Renal cortical epithelial cell (primary cell): ENCODE measurements at places on chromosomes 2 and 18.

GRCh38 chr2:224954980-224955379, 87.3 kb downstream of the DOCK10 start:
- DNase-seq: peak; percentile 37

GRCh38 chr2:78301166-78301789, 724.2 kb upstream of the REG3G start:
- DNase-seq: no peak

- DNase-seq: peak; percentile 55
Observed at GRCh38 chr18:10476338-10476791, 21.9 kb downstream of the APCDD1 start.

DNA sequence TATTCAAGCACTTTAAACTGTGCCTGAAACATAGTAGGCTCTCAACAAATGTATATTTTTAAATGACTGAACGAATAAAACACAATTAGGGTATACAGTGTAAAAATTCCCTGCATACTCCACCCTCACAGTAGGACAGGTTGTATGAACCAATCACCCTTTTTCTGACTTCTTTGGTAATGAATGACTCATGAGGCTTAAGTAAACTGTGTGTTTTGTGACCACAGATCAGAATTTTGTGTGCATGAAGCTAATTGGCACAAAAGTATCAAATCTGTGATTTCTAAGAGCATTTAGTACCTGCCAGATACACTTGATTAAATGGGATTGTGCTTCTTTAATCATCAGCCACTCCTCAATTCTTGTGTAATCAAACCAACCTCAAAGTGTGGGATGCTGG, 109.9 kb upstream of the MAP4K3 start:
- DNase-seq: peak; percentile 78

DNA sequence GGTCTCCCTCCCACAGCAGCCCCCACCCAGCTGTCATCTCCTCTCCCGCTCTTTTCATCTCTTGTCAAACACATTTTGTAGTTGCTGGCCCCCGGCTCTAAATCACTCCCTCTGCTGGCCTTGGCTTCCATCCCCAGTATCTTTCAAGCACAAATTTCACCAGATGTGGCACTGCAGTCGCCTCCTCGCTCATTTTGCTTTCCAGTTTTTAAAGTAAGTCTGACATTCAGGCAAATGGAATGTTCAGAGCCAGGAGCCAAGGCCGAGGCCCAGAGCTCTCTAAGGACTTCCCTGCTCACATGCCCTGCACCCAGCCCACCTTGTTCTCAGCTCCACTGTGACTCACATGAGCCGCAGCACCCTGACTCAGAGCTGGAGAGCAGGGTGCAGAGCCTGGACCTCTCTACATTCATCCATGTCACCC, 158.4 kb downstream of the GALNT14 start:
- DNase-seq: peak; percentile 96

- DNase-seq: no peak
Observed at GRCh38 chr2:168787098-168787781, 15.2 kb upstream of the NOSTRIN start.

- DNase-seq: no peak
Observed at GRCh38 chr2:207227749-207228145, 62.0 kb upstream of the KLF7 start.

DNA sequence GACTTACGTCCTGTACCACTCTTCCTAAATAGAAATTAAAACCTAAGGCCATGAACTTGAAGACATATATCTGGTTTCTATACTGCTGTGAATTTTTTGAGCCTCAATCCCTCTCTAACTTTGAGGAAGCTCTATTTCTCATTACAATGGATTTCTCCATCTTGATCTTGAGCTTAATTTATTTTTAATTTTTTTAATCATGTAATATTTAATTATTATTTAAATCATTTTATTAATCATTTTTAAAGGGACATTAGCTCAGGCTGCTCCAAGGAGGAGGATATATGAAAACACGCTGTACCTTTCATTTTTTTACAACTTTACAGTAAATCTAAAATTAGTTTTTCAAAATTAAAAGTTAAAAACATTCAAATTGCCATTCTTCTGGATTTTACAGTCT, 540.5 kb downstream of the SATB2 start:
- no peak for DNase-seq

- DNase-seq: peak; percentile 70
Observed at GRCh38 chr18:25503567-25504081, 151.7 kb upstream of the ZNF521 start.

DNA sequence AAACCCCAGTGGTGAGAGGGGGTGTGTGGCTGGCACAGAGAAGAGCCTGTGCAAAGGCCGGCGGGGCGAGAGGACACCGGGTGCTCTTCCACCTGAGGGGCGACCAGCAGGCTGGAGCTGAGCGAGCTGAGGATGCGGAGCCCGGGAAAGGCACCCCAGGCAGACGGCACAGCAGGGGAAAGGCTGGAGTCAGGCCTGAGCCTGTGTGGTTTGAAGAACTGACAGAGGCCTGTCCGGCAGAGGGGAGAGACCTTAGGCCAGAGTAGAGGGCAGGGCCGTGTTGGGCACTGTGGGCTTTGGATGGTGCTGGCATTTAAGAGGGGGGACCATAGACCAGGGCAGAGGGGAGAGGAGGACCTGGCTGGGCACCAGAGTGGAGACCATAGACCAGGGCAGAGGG, 149.8 kb downstream of the RTP5 start:
- DNase-seq: no peak

GRCh38 chr2:27810455-27810854, 38.9 kb downstream of the MRPL33 start:
- DNase-seq: no peak

- DNase-seq: peak; percentile 16
Observed at GRCh38 chr2:224272237-224272910, 129.5 kb downstream of the FAM124B start.

- no peak for DNase-seq
Observed at GRCh38 chr18:13572148-13572547, 154.2 kb downstream of the FAM210A start.

DNA sequence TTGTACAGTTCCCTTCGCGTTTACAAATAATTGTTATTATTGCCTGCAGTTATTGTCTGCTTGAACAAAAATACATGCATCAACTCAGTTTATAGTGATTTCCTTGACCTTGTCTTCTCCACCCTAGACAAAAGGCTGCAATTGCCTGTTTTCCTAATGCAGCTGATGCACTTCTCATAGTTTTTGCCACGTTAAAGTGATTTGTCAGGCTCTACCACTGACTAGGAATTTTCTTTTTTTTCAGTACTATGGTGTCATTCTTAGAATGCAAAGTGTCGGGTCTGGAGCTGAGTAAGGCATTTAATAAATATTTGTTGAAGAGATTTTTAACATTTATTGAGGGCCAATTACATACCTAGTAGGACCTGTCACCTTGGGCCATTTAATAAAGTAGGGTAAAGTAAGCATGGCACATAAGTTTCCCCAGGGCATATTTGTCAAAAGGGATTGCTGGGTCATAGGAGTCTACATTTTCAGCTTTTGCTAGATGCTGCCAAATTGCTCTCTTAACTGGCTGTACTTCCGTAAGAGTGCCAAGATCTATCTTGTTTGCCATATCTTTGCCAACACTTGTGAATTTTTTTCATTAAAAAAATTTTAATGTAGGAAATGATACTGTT, 24.1 kb downstream of the ACSL3 start:
- DNase-seq: no peak

DNA sequence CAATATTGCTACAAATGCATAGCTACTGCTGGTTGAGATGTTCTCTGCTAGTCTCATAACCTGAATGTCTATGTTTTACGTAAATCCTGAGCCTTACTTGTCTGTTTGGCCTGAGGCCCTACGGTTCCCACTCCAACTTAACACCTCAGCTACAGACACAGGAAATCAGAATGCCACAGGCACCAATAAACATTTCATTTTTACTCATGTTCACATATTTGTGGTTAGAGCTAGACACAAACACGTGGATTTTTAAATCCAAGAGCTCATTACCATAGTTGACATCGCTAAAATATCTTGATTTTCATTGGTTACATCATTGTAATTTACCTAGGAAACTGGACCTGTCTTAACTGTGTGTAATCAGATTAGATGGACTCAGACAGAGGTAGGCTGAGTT, 263.8 kb upstream of the CDH19 start:
- no peak for DNase-seq

DNA sequence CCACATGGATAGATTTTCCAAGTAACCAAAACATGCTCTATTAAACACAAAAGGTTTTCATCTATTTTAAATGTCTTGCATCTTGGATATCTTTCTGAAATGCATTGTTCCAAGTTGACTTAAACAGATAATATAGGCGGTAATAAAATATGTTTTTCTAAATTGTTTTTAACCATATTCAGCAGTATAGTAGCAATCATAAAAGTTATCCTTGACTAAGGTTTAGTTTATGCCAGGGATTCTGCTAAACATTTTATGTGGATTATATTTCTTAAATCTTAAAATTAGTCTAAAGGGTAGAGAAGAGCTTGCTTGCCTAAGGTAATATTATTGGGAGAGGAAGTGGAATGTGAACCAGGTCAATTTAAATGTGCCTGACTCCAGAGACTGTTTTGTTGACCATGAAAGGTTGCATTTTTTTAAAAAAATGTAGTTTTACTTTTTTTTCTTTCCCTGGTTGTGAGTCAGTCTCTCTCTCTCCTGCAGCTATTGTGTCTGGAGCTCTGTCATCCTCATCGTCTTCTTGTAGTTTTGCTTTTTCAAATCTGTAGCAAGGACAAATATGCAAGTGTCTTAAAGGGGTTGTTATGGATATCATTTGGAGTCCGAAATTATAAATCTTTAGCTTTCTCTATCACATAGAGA, 309.1 kb upstream of the COL3A1 start:
- peak; percentile 68 for DNase-seq

DNA sequence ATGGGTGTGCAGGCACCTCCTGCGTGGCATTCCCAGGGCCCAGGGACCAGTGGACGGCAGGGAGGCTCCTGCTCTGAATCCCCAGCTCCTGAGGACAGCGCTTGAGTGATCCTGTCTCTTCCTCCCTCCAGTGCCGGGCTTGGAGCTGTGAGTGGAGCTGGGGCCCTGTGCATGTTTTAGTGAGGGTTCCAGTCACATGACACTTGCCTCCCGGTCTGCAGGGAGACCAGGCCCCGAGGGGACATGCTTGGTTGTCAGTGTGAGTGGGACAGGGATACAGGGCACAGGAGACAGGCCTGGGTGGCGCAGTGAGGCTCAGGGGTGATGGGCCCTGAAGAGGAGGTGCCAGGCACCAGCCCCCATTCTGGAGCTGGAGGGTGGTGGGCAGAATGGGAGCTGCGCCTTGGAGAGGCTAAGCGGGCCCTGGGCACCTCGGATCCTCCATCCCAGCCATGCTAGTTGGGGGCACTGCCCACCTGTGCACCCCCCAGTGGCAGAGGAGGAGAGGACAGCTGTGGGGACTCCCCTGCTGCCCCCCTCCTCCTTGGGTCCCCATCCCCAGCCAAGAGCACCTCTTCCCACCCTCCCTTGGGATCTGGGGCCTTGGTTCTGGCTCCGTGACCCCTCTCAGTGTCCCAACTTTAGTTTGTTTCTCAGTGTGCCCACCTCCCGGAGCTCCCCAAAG, 12.0 kb downstream of the ARHGEF4 start:
- no peak for DNase-seq

- DNase-seq: peak; percentile 70
Observed at GRCh38 chr18:77207540-77207939, 42.1 kb upstream of the GALR1 start.

DNA sequence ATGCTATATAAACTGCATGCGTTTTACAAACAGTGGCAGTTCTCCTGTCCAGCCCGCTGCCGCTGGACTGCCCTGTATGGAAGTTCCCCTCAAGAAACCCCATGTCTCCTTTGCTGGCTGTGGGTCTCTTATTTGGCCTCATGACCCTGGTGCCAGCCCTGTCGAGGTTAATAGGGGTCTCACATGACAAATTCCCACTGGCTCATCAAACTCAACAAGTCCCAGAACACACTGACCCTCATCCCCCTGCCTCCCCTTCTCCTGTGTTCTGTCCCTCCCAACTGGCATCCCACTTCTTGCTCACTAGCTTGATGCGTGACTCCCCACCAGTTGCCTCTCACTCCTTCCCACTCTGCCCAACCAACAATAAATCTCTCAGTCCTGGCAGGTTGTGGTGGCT, 137.6 kb upstream of the HS6ST1 start:
- no peak for DNase-seq

DNA sequence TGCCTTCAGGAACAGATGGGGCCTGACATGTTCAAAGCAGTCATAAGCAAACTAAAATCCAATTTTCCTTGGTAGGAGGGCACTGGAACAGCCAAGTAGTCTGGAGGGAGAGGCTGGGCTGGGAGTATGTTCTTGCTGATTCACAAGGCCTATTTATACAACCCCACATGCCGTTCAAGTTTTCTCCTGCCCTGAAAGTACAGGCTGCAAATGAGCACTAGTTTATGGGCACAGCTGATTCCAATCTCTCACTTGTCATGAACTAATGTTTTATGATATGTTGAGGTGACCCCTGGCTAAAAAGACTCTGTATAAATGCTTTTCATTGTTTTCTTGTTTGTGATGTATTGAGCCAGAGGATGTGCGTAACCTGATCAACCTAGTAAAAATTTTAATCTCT, 183.4 kb upstream of the SRD5A2 start:
- peak; percentile 27 for DNase-seq

GRCh38 chr2:144490857-144491256, 29.1 kb downstream of the ZEB2 start:
- DNase-seq: no peak

DNA sequence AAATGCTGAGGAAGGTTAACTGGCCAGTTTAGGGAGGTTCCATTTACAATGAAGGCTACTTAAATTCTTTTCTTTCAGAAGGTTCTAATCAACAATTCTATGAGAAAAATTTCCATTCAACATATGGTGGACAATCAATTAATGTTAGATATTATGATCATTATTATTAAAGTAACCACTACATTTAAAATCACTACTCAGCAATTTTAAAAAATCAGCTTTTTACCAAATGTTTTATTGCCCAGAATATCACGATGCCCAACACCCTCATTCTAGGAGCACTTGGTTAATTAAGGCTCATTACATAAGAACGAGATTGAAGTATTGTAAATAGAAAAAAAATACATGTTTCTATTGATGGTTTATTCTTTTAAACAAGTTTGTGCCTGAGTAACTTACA, 396.1 kb downstream of the NRXN1 start:
- no peak for DNase-seq

- DNase-seq: no peak
Observed at GRCh38 chr2:107984707-107985106, 1.6 kb upstream of the SLC5A7 start.

GRCh38 chr2:112713926-112714325, 6.9 kb upstream of the NT5DC4 start:
- DNase-seq: no peak

GRCh38 chr2:175793648-175794047, 208.4 kb downstream of the LNPK start:
- no peak for DNase-seq

GRCh38 chr2:80080957-80081356, 223.6 kb downstream of the LRRTM1 start:
- DNase-seq: no peak

GRCh38 chr2:184394642-184395041, 203.7 kb upstream of the ZNF804A start:
- DNase-seq: peak; percentile 37

GRCh38 chr2:175111200-175111657, 56.8 kb downstream of the ATF2 start:
- peak; percentile 73 for DNase-seq

- no peak for DNase-seq
Observed at GRCh38 chr2:195734395-195734794, 77.4 kb downstream of the SLC39A10 start.

GRCh38 chr2:137348301-137348700, 583.0 kb downstream of the THSD7B start:
- no peak for DNase-seq

- peak; percentile 61 for DNase-seq
Observed at GRCh38 chr2:23273786-23274185, 111.2 kb upstream of the KLHL29 start.
